ENCODE measurements at places on chromosomes 5 and 9.
A peak's percentile ranks its signal among the peaks of the same experiment; 100 is the strongest.

GRCh38 chr5:142474431-142475094, 149.7 kb upstream of the SPRY4 start:
- DNase-seq, result no peak

DNA sequence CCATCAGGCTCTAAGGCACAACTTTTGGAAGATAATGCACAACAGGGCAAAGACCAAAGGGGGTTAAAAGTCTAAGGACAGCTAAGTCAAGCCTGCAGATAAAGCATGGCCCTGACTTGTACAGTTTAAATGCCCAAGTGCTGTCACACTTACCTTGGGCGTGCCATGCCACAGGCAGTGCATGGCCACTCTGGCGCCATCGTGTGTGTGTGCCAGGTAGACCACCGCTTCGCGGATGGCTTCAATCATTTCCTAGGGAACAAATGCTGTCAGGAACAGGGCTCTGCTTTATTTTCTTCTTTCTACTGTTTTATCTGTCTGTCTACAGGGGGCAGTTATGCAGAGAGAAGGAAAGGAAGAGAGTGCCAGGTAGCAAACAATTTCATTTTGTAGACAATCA, 19.3 kb downstream of the PUM3 start:
- DNase-seq, result no peak

GRCh38 chr5:36688722-36689121, 82.3 kb downstream of the SLC1A3 start:
- DNase-seq, result no peak

DNA sequence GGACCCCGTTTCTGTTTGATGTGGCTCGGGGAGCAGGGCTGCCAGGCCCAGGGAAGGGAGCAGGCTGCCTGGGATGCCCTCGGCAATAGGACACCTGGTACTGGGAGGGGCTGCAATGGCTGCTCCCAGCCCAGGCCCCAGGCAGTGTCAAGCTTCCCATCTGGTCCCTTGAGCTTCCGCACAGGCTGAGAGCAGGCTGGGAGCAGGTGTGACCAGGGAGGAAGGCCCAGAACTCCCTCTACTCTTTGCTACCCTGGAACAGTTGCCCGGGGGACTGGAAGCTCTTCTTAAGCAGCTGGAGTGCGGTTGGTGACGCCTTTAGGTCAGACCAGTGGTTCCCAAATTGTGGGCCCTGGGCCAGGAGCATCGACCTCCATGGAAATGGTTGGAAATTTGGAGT, 186.9 kb downstream of the GADD45G start:
- peak; percentile 71 for DNase-seq

GRCh38 chr9:33880211-33881089, 63.5 kb downstream of the UBE2R2 start:
- DNase-seq, result no peak

GRCh38 chr5:58854441-58854840, 271.6 kb downstream of the RAB3C start:
- DNase-seq, result no peak

- DNase-seq, result no peak
These were observed 6.6 kb downstream of the SAXO1 start for GRCh38 chr9:19026375-19026774.

GRCh38 chr9:4994166-4994890, 9.3 kb downstream of the JAK2 start:
- DNase-seq, result no peak

DNA sequence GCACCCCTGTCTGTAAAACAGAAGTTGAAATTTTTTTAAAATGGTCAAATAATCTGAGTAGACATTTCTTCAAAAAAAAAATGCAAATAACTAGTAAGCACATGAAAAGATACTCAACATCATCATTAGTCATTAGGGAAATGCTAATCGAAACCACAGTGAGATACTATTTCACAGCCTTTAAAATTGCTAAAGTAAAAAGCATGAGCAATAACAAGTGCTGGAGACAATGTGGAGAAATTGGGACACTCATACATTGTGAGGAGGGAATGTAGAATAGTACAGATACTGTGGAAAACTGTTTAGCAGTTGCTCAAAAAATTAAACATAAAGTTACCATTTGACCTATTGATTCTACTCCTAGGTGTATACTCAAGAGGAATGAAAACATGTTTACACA, 58.4 kb upstream of the RUSC2 start:
- DNase-seq, result no peak

DNA sequence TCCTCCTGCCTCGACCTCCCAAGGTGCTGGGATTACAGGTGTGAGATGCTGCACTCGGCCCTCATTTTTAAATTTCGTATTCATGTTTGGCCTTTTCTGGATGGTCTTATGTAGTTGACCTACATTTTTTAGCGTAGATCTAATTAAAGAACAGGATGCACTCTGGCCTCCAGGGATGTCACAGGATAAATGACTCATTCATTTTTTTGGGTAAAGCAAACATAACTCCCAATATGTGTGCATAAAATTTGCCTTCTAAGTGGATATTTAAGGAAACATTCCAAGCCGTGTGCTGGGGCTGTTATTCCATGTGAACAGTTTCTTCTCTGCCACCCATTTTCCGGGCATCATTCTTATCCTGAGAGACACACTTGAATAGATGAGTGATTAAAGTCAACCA, 501.6 kb downstream of the IRX1 start:
- no peak for DNase-seq

GRCh38 chr9:34170237-34170991, 8.4 kb upstream of the UBAP1 start:
- DNase-seq, result no peak

DNA sequence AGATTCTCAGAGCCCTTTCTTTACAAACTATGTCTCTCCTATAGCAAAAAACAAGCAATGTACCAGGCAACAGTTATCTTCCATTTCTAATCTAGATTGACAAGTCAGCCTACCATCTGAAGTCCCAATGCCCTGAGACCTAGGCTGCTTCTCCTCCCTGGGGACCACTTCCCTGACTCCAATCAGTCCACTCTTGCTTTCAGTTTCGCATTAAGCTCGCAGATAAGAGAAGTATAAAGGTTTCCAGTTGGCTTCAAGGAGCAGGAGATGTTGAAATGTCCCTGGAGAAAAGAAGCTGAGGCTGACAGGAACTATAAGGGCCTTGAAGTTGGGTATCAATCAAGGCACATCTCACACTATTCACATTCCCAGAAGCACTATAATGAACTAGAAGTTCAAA, 32.3 kb downstream of the ERP44 start:
- DNase-seq, result no peak

DNA sequence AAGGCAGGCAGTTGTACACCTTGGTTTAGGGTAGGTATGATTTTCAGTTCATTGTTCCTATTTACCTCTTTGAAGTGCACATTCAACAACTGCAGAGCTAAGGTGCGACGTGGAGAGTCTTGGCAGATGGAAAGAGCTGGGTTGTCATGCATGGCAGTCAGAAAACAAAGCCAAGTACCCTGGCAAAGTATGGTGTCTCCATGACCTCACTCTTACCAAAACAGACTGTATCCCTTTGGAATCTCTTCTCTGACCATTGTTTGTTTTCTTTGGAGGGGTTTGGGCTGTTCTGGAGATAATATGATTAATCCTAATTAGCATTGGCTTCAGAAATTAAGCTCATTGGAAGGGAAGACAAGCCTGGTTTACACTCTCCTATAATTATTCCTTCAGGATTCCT, 665.7 kb downstream of the DNAH5 start:
- no peak for DNase-seq

DNA sequence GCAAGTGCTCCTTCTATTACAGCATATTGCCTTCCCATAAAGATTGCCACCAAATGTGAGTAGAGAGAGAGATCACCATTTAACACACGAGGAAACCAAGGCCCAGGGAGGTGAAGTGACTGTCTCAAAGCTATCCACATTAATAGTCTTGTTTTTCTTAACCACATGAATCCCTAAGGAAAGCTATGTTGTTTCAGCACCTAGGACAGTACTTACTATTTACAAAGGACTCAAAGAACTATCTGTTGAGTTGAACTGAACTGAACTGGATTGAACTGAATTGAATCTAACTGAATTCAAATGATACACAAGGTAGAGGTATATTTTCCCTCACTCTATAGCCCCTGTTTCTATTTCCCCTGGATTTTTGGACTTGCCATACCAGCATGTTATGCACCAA, 430.4 kb downstream of the CAAP1 start:
- no peak for DNase-seq
